Stimulated activated CD8-positive, alpha-beta memory T cell treated with anti-CD3 and anti-CD28 coated beads, Interleukin-12 subunit alpha, Interleukin-12 subunit beta, amount 100 ng/mL, for 1 hour (primary cell): ENCODE measurements at places on chromosomes 4 and X.
A peak's percentile ranks its signal among the peaks of the same experiment; 100 is the strongest.

DNA sequence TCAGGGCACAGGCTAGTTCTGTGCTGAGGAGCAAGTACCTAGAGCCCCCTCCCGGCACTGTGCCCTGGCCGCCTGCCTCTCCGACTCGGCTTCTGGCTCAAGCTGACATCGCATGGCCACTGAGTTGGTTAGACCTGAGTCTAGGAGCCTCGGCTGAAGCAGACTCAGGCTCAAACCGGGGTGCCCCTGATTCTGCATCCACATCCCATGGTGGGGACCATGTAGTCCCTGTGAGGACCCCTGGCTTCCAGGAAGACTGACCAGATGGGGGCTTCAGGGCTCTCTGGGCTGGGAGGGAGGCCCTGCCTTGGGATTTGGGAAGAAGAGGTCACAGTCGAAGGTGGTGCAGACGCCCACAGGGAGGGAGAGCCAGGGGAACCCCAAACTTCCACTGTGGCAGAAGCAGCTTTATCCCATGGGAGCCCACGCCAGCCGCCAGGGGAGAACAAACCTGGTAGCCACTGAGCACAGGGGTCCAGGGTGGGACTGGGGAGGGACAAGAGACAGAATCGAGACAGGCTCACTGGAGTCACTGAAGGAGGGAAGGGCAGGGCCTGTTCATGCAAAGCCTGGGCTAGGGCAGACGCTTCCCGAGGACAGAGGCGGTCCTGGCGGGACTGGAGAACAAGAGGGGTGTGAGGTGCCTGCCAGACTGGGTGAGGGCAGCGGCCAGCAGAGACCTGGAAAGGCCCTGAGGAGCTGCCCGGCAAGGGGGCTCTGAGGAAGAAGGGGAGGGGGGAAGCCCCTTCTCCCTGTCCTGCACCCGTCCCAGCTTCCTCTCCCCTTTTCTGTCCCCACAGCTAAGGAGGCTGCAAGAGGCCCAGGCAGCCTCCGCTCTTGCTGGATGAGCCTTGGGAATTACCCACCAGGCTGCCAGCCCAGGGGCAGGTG, 1.1 kb downstream of the PDE6B start:
- DNase-seq, result no peak

DNA sequence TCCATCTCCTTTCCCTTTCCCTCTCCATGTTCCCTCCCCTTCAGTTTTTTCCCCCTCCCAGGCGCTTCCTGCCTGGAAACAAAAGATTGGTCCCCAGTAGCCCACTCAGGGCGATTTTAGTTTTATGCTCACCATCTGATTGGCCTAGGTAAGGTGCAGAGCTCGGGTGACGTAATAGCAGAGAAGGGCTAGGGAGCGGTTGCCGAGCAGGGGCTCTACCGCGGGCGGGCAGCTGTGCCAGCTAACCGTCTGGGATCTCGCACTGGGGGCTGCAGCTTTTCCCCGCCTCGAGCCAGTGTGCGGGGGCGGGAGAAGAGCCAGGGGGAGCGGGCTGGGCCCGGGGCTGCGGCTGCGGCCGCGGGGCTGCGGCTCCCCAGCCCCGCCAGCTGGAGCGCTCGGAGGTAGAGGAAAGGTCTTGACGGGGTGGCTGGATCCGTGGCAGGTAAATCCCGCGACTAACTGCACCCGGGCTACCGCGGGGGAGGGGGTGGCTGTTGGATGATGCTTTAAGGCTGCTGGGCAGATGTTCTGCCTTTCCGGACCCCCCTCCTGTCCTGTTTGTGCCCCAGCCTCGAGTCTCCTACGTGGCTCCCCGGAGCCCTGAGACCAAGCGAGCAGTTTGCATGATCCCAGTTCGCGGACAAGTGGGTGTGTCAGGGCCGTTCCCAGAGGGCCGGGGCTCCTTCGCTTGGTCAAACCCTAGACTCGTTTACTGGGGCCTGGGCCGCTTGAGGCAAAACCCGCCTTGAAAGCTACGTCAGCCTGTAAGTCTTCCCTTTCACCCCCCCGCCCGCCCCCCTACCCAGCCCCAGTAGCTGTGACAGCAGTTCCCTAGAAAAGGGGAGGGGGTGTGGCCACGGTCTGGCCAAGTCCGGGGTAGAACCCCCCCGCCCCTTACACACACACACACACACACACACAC, at the start of gene PAK3:
Gene PAK3, plus strand, starts transcription at position 218 of the 922 bp plus-strand sequence. CDS start 26,913 bp downstream, outside the sequence.
- no peak for DNase-seq

DNA sequence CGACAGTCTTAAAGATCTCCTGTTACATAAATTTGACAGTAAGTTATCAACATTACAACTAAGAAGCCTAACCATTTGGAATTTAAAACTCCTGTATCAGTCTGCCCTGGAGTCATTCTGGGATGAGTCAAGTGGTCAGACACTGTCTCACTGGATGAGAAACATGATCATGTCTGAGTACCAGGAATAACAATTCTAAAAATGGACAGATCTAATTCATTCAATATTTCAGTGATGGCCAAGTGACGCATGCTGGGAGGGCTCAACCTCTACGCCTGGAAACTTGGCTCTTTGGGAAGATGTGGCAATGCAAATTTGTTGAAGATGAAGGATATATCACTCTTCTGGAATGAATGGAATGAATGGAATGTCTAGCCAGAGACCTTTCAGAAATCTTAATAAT, 1427.2 kb downstream of the STIM2 start:
- DNase-seq, result no peak

DNA sequence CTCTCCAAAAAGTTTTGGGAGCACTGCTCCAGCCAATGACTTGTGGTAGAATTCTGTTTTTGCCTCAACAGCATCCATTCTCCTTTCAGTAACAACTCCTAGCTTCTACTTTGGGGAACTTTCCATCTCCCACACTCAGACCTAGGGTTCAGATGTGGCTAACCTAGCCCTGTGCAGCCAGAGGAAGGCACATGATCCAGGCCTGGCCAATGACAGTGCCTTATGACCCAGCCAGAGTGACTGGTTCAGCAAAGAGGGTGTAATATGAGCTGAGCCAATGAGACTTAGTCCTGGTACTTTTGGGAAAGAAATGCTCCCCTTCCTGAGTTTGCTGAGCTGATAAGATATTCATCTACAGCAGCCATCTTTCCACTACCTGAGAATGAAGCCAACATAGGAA, 5.4 kb upstream of the USP46 start:
- DNase-seq, result no peak

DNA sequence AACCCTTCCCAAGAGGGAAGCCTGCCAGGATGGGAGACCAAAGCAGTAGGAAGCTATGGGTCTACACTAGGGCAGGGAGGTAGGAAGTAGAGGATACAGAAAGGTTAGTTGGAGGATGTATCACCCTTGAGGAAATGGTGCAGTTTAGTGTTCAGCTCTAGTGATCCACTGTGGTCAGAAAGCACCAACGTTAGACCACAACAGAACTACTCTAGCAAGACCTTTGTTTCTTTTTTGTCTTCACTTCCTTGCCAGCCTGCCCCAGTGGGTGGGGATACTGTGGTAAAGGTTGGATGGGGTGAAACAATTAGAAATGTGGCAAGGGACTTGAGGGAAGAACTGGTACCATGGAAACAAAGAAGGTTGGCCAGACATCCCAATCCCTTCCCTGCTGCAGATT, 83.3 kb downstream of the DDIT4L start:
- DNase-seq, result no peak

DNA sequence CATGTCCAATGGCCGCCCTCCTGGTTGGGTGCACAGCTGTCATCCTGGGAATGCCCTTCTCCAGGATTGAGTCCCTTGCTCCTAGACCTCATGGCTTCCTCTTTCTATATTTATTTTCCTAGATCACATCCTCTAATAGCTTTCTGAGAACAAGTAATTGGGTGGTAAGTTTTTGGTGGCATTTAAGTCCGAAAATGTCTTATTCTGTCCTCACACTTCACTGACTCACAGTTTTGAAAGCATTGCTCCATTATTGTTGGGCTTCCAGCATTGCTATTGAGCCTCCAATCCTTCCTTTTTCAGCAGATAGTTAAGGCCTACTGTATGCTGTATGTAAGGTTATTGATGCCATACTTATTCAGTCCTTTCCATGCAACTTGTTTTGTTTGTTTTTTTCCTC, 25.9 kb downstream of the PGM2 start:
- DNase-seq, result no peak

- DNase-seq, result no peak
Measured at GRCh38 chrX:140342410-140342809, 162.5 kb downstream of the SOX3 start.

DNA sequence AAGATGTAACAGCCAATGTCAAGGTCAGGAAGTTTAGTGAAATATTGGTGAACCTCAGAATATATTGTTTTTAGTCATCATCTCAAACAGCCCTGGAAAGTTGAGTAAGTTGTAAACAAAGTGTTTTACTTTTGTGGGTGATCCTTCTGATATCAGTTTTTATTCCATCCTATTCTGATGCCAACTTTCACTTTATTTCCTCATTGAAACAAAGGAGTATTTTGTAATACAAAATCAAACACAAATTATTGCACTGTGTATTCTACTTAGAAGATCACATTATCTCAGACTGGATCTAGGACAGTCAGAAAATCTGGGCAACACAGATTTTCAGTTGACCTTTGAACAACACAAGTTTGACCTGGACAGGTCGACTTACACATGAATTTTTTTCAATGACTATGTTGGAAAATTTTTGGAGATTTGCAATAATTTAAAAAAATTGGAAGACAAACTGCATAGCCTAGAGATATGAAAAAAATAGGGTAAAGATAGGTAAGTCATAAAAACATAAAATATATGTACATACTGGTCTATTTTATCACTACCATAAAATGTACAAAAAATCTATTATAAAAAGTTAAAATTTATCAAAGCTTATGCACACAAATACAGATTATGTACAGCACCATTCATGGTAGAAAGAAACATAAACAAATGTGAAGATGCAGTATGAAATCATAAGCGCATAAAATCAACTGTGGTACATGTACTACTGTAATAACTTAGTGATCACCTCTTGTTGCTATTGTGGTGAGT, 709.1 kb upstream of the FAM241A start:
- no peak for DNase-seq

- no peak for DNase-seq
Measured at GRCh38 chr4:10113362-10114047, 3.1 kb downstream of the WDR1 start.

- no peak for DNase-seq
Measured at GRCh38 chrX:112867570-112867969, 26.9 kb upstream of the AMOT start.

- no peak for DNase-seq
Measured at GRCh38 chr4:27474691-27475090, 614.0 kb downstream of the STIM2 start.

- no peak for DNase-seq
Measured at GRCh38 chrX:130772105-130772775, 130.8 kb downstream of the ENOX2 start.

DNA sequence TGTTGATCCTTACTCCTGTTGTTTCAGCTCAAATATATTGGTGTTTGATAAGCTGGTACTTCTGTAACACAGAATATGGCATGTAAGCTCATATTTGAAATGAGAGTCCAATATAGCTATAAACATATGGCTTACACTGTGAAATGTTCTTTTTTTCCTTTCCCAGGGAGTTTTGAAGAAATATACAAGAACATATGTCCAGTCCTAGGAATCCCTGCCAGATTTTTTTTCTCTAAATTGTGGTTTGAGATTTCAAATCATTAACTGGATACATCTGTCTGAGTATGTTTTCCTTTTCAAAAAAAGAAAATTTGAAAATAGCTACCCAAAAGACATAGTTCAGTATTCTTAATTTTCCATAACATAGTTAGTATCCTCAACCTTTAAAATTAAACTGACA, 60.2 kb downstream of the HMGB2 start:
- no peak for DNase-seq

DNA sequence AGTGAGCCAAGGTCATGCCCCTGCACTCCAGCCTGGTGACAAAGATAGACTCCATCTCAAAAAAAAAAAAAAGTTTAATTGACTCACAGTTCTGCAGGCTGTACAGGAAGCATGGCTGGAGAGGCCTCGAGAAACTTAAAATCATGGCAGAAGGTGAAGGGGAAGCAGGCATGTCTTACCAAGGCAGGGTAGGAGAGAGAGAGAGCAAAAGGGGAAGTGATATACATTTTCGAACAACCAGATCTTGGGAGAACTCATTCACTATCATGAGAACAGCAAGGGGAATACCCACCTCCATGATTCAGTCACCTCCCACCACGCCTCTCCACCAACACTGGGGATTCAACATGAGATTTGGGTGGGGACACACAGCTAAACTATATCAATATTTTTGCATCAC, 315.2 kb upstream of the HTR2C start:
- DNase-seq, result no peak

GRCh38 chr4:184558996-184559395, 84.6 kb upstream of the IRF2 start:
- no peak for DNase-seq

GRCh38 chr4:168662297-168662984, 165.6 kb downstream of the PALLD start:
- no peak for DNase-seq

DNA sequence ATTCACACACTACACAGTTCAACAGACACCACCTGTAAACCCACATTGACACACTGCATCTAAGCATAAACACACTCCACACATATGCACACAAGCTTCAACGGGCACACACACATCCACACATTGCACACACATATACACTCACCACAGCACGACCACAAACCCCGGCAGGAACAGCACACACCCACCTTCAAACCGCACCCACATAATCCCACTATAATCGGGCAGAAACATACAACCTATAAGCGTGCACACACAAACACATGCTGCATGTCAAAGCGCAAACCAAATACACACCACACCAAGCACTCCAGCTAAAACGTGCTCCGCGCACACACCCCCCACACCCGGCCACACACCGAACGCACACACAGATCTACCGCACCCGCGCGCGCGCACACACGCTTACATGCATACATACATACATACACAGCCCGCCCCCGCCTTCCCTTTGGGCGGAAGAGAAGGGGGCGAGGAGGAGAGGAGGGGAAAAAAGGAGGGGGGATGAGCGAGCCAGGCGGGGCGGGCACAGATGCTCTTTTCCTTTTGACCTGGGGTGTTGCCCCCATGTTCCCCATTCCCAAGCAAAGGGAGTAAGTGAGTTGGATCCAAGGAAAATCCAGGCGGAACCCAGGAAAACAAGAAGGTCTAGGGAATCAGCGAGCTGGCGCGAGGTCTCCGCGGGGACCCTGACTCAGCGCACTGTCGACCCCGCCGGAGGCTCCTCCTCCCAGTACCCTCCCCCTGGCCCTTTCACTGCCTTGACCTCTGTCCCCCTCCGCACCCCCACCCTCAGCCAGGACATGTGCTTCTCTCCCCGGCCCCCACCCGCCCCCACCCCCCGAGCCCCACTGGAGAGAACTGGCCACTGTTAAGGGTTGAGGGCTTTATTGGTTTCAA, 9.9 kb downstream of the ARHGAP36 start:
- no peak for DNase-seq

- no peak for DNase-seq
Measured at GRCh38 chrX:43756076-43756475, 100.0 kb downstream of the MAOA start.

DNA sequence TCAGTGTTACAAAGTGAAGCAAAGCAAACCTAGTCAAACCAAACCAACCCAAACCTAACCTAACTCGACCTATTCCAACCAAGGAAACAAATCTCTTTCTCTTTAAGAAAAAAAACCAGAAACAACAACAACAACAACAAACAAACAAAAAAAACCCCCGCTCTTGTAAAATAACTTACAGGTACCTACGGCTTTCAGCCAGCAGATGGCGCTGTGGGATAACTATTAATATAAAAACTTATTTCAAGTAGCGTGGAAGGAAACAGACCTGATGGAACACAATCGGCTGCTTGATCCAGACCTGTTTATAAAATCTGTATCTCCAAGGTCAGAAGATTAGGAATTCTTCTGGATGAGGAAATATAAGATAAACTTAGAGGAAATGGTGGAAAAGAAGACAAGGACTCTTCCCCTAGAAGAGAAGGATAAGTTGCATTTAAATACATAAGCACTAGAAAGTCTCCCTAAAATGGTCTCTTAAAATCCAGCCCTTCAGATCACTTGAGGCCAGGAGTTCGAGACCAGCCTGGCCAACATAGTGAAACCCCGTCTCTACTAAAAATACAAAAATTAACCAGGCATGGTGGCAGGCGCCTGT, 34.4 kb upstream of the CDKL5 start:
- peak; percentile 56 for DNase-seq
